ENCODE measurements at places on chromosomes 5 and 9.
A peak's percentile ranks its signal among the peaks of the same experiment; 100 is the strongest.

DNA sequence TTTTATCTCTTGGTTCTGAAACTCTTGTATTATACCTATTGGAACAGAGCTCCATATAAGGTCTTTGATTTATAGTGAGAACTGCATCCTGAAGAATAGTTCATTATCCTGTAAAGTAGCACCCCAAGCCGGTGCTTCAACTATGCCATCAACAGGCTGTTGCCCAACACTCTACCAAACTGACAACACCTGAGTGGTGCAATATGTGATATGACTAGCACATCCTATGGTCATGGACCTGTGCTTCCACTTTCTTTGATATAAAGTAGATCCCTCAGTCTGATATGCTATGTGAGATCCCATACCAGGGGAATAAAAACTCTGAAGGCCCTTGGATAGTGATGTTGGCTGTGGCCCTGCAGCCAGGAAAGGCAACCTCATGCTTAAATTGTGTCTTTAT lies 15.8 kb downstream of the CSF2 start:
- no peak for DNase-seq

DNA sequence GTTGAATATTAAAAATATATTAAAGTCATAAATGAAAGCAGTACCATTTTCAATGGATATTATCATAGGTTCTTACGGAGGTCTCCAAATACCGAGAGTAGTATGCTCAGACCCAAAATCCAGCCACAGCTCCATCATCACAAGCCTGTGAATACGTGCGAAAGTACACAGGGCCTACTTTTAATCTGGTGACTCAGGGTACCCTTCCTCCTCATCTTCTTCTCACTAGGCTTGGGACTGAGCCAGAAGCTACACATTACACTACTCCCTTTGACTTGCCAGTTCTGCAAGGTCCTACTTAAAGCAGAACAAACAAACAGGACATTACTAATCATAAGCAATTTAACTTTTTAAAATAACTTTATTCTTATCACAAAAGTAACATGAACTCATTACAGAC lies 7.6 kb upstream of the RIC1 start:
- DNase-seq = no peak

DNA sequence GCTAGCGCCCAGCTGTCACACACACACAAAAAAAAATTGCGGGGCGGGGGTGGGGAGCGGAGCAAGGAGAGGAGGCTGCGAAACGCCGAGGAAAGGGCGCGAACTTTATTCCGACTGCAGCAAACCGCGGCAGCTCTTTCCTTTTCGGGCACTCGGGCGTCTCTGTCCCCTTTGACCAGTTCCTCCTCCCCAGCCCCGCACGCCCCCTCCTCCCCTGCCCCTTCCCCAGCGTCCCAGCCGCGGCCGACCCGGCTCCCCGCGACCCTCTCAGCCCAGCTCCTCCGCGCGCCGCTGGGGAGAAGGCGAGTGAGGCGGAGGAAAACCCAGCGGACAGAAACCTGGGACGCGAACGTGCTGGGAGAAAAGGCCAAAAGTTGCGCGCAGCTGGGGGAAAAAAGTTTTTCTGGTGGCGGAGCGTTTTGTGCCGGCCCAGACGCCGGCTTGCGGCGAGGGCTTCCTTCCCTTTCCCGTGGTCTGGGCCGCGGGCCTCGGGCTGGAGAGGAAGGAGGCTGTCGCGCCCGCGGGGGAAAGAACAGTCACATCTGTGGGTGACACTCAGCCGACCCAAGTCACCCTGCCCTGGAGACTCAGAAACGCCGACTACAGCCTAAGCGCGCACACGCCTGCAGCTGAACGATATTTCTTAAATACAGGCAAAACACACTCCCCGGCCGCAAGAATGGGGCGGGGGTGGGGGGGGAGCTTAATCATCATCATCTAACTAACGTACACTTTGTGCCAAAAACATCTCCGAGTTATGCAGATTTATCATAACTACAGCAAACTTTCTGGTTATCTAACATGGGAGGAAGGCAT lies 1.1 kb upstream of the BNC2 start:
- peak; percentile 42 for DNase-seq

- DNase-seq = peak; percentile 61
These were observed 57.3 kb downstream of the ARSB start for GRCh38 chr5:78927657-78928282.

DNA sequence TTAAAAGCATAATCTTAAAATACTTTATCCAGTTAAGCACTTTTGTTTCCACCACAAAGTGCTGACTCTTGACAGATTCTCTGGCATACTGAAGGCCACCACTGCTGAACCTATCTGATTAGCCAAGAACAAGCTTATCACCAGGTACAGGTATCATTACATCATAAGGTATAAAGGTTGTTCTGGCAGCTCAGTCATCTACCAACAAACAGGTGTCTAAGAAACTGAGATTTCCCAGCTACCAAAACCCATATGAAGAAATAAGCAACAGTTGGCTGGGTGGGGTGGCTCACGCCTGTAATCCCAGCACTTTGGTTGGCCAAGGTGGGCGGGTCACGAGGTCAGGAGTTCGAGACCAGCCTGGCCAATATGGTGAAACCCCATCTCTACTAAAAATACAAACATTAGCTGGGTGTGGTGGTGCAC lies 5.0 kb downstream of the MTMR12 start:
- DNase-seq = no peak

DNA sequence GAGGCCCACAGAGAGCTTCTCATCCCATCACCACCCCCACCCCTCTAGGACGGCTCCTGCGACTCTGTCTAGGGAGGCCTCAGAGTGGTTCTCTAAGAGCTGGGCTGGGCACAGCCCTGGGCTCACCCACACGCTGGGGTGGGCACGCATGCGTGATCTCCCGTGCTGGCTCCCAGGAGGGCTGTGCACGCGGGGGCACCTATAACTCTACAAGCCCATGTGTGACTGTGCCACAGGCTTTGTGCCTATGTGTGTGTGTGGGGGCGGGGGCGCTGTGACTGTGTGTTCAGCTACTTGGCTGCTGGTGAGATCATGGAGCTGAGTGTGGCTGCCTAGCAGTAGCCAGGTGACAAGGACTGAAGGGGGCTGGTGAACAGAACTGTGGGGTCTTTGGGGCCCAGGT lies 32.2 kb downstream of the NDUFA8 start:
- no peak for DNase-seq

- no peak for DNase-seq
These were observed 104.2 kb upstream of the RASEF start for GRCh38 chr9:83167126-83167525.

DNA sequence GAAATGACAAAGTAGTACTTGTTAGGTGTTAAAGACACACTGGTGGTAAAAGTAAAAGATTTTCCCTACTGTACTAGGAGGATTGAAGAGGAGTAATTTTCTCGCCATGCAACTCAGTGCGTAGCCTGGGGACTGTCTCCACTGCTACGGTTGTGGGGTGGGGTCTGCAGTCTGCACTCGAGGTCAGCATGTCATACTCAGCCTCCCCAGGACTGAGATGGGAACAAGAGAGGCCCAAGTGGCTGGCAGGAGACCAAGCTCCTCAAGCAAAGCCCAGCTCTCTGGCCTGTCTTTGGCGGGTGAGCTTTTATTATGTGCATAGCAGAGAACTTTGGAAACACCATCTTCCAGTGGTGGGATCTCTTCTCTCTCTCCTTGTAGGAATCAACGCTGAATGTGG lies 10.4 kb downstream of the NHP2 start:
- no peak for DNase-seq

DNA sequence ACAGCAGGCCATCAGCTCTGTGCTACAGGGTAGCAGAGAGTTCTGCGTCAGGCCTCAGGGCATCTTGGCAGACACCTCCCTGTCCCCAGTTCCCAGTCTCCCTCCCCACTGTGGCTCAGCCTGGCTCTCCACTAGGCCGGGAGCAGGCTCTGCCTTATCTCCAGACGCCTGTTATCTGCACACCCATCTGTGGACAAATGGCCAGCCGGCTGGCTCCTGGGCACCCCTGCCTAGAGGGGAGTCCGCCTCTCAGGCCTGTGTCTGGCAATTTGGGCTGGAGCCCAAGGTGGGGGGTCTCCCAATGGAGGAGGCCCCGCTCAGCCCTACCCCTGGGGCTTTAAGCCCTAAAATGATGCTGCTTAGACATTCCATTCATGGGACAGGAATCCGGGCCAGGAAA lies 39.2 kb upstream of the HAND1 start:
- no peak for DNase-seq

GRCh38 chr9:122132539-122132938 lies 27.0 kb downstream of the NDUFA8 start:
- no peak for DNase-seq

DNA sequence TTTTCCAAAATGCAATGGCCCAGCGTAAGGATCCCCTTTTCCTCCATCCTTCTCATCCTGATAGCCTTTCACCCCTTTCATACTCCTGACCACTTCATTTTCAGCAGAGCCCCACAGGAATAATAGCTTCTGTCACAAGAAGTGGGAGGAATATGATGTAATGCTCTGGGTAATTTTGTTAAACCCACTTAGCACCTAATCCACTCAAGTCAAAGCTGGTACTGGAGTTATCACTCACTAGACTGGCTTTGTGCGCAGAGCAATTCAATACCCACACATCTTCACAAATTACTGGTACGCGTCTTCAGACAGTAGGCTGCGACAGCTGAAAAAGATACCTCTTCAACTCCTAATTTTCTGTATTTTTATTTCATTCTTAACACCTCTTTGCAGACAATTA lies 2232.8 kb upstream of the WWC1 start:
- no peak for DNase-seq

GRCh38 chr5:145806923-145807322 lies 28.2 kb downstream of the PRELID2 start:
- no peak for DNase-seq

DNA sequence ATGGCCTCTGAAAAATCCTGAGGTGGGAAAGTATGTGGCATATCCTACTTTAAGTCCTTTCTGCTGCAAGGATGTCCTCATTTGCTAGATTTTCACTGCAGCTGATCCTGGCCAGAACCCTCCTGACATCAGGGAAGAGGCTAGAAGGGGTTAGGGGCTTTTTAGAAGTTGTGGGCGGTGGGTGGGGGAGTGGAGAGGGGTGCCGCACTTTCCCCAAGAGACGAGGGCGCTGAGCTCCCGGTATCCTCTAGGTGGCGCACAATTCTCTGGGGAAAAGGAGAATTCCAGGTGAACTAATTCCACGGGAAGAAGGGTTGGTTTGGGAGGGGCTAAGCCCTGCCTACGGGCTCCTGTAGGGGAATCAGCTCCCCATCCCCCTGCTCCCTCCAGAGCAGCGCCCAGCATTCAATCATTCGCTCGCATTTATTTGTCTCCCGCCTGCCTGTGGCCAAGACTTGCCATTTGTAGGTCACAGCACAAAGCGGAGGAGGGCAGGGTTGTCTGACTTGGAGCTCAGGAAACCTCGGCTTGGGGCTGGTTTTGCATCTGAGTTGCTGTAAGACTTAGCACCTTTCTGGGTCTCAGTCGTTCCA lies 42.9 kb upstream of the HAND1 start:
- DNase-seq = peak; percentile 66

DNA sequence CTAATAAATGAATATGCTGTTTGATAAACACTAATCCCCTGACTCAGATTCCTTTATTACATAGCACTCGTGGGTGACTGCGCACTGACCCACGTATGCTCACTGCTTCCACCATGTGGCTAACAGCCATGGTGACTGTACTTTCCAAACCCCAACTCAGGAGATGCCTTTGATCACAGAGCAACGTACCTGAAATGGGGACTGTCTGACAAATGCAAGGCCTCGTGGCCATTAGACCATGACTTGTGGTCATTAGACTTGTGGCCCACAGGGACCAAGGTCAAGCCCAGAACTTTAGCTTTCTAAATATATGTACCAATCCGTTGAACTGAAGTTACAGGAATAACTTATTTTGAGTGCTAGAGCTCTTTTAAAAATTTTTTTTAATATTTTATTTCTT lies 46.6 kb downstream of the CYFIP2 start:
- DNase-seq = peak; percentile 6

GRCh38 chr9:126342621-126343031 lies 16.0 kb downstream of the MVB12B start:
- no peak for DNase-seq
